Hypothalamus (tissue), 51 donors: ENCODE measurements at places on chromosomes 16 and 17.

DNA sequence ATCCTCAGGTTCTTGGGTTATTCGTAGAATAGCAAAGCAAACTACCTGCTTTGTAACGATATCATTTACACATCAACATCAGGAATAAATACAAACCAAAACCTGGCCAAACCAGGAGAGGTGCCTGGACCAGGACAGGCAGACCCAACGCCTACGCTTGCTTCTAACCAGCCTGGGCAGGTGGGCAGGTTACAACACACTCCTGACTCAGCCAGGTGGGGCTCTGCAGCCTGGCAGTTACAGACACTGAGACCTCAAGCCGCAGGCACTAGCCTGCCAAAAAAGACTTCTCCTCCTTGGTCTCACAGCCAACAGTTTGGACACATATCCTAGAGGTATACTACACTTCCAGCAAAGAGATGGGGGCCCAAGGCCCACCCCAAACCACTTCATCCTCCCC lies 14.0 kb downstream of the ANKRD11 start:
- no peak for DNase-seq

GRCh38 chr16:14629612-14629918 lies 495 bp downstream of the PARN start:
- DNase-seq, result no peak

GRCh38 chr16:35398180-35398579 lies 1938.8 kb downstream of the TP53TG3F start:
- no peak for DNase-seq

DNA sequence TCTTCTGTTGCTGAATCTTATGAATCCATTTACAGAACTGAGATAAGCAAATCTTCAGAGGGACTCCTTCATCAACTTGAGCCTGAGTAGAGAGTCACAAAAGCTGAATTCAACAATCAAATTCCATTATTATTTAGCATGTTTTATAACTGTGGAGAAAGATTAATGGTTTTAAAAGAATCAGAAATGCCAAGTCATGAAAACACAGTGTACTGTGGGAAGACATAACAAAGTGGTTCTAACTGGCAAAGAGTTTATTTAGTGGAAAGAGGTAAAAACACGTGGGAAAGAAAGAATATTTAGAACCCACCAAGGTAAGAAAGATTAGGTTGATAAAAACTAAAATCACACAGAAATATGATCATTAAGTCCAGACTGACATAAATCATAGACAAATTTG lies 5.0 kb downstream of the ERI2 start:
- DNase-seq, result no peak

DNA sequence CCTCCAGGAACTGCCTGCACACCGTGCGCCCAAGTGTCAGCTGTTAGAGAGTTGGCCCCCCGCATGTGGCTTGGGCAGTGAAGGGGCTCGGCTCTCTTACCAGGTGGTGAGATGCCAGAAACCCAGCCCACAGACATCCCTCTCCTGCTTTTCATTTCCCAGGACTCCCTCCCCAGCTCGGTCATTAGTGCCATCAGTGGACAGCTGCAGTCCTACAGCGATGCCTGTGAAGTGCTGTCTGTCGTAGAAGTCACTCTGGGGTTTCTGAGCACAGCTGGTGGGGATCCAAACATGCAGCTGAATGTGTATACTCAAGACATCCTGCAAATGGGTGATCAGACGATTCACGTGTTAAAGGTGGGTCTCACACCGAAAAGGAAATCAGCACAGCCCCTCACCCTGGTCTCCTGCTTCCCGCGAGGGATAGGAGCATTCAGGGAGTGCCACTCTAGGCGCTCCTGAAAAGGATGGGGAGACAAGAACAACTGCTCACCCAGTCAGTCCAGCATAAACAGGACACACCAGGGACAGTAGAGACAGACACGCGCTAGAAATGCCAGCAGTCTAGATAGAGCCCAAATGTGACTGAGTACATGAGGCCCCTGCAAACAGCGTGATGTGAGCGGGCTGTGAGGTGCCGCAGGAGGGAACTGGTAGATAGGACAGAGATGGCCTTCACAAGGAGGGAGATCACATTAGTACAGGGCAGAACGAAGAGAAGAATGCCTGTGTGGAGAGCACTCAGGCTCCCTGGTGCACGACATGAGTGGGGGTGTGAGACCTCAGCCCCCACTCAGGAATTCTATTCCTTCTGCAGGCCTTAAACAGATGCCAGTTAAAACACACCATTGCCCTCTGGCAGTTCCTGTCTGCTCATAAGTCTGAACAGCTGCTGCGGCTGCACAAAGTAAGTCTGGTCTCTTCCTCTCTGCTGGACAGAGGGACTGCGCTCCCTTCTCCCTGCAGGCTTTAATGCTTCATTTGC lies 25.7 kb upstream of the ENDOV start:
- DNase-seq, result no peak

DNA sequence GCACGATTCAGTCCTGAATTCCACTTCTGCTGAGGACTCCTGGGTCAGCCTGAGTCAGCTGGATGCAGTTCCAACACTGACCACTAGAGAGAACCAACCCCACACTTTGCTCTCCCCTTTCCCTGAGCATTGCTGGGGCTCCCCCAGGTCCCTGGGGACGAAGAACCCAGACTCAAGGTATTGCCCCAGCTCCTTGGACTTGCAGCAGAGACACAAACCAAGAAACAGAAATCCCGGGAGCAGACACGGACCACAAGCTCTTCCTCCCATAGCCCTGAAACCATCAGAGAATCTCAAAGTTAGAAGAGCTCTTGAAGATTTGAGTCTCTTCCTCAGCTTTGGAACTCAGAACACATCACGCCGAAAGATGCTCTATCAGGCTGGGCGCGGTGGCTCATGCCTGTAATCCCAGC lies 678 bp upstream of the GH1 start:
- no peak for DNase-seq

DNA sequence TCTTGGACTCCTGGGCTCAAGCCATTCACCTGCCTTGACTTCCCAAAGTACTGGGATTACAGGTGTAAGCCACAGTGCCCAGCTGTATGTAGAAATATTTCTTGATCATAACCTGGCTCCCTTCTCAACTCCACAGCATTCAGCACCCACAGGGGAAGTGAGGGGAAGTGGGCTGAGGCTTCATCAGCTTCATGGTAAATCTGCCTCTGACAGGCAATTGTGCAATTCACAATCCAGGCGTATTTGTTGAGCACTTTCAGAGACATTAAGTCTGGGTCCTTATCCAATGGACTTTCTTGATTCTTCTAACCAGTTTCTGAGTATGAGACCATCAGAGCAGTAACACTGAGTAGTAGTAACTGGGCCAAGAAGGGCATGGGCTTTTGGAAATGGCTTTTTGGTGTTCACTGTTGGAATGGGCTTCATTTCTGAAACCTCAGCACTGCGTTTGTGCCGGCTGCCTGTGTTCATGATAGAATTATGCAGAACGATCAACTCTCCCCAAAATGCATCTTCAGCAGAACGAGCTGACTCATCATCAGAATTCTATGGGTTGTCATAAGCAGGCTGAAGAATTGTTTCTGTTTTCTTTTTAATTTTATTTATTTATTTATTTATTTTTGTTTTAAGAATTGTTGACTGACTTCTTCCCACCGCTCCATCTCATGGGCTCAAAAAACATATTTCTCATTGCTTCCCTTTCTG lies 28.9 kb downstream of the FAM20A start:
- DNase-seq, result no peak

DNA sequence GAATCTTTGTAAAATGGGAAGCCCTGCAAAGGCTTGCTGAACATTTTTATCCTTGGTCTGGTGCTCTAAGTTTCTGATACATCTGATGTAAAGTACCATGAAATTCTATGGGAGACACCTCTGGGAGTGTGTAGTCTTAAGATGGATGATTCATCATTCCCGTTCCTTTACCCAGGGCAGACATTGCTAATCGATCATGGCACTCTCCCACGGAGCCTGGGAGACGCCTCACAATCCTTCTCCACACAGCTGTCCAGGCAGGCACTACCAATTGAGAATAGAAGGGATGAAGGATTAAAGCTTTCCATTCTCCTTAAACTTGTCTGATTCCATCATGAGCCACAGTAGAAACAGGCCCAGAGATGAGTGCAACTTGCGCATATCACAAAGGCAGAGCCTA lies 144.8 kb downstream of the GSG1L start:
- no peak for DNase-seq

- no peak for DNase-seq
Measured at GRCh38 chr17:60463157-60463835, 41.0 kb downstream of the CHCT1 start.

- DNase-seq, result no peak
Measured at GRCh38 chr17:55343900-55344513, 77.6 kb downstream of the MMD start.

- DNase-seq, result no peak
Measured at GRCh38 chr16:78485188-78485916, 385.9 kb downstream of the WWOX start.

DNA sequence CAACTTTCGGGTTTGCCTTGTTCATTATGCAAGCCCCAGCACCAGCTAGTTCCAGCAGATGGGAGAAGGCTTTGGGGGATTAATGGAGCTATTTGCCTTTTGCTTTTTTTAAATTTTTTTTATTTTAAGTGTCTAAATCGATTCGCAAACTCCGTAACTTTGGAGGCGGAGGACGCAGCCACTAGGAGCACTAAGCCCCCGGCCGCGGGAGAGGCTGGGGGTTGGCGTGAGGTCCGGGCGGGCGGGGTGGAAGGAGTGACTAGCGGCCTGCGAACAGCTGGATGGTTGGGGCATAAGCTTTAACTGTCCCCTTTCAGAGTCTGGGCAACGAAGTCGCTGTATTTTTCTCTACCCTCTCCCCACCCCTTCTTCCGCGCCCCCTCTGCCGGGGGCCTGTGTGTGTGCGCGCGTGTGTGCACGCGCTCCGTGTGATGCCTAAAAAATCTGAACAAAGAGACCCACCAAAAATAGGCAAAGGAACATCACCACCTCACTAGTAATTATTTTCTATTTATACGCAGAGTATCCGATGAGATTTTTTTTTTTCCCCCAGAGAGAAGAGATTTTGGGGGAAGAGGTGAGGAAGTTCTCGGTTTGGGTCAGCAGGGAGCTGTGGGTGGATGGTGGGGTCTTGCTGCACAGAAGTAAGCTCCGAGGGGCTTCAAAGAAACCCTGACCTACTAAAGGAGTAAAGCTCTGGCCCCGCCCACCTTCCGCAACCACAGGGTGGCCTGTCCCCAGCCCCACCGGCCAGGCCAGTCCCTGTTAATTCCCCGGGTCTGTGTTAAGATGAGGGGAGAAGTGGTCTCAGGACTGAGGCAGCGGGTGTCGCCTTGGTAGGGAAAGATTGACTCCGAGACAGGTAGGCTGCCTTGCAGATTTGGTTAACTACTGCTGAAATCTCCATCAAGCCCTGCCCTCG lies 2.3 kb downstream of the SHISA9 start:
- DNase-seq, result no peak

DNA sequence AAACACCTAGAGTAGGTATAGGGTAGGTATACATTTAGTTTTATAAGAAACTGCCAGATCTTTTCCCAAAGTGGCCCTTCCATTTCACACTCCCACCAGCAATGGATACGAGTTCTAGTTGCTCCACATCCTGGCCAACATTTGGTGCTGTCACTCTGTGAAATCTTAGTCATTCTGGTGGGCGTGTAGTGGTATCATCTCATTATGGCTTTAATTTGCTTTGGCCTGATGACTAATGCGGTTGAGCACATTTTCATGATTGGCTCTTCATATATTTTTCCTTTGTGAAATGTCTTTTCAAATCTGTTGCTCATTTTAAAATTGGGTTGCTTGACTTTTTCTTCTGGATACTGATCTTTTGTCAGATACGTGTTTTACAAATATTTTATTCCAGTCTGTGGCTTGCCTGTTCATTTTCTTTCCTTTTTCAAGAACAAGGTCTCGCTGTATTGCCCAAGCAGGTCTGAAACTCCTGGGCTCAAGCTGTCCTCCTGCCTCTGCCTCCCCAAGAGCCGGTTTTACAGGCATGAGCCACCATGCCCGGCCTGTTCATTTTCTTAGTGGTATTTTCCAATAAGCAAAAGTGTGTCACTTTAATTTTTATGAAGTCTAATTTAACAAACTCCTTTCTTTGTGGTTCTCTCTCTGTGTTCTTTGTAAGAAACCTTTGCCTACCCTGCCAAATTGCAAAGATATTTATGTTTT lies 192.4 kb downstream of the SEC14L1 start:
- DNase-seq, result no peak
